ENCODE measurements at places on chromosomes 2 and 18. TPM values are rescaled to one million over a fixed set of nuclear protein-coding genes. Genes with fewer than 3 reads are reported as not detected.

GRCh38 chr2:148253685-148254084 is 232.8 kb downstream of the MBD5 start:
- H3K36me3 ChIP-seq: peaks cover 41% of the 10 kb centered on the region
- no peaks in the 10 kb centered on the region for H3K4me1 ChIP-seq
- H3K27me3 ChIP-seq: no peaks in the 10 kb centered on the region
- no peak overlapping the region for H3K4me3 ChIP-seq
- DNase-seq: no peak

- no peak for DNase-seq
- no peaks in the 10 kb centered on the region for H3K36me3 ChIP-seq
- H3K4me3 ChIP-seq: no peak overlapping the region
- no peaks in the 10 kb centered on the region for H3K27me3 ChIP-seq
These were observed 302.2 kb upstream of the MAP2 start for GRCh38 chr2:209121691-209122090.

DNA sequence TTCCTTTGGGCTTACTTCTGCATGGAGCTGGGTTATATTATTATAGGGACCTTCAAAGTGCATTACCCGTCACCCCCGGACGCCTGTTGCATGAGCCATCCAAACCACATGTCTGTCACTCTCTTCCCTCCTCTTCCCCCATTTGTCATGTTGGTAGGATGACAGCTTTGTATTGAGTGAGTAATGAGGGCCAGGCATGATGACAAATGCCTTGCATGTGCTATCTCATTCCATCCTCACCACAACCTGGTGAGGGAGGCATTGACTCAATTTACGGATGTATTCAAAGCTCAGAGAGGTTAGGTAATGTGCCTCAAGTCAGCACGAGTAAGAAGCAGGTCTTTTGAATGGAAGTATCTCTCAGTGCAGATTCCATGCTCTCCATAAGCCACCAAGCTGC is 510.5 kb upstream of the TNP1 start:
- H3K4me3 ChIP-seq: no peak overlapping the region
- H3K36me3 ChIP-seq: no peaks in the 10 kb centered on the region
- H3K27me3 ChIP-seq: no peaks in the 10 kb centered on the region
- DNase-seq: no peak
- H3K27ac ChIP-seq: no peak overlapping the region
- H3K4me1 ChIP-seq: no peaks in the 10 kb centered on the region

DNA sequence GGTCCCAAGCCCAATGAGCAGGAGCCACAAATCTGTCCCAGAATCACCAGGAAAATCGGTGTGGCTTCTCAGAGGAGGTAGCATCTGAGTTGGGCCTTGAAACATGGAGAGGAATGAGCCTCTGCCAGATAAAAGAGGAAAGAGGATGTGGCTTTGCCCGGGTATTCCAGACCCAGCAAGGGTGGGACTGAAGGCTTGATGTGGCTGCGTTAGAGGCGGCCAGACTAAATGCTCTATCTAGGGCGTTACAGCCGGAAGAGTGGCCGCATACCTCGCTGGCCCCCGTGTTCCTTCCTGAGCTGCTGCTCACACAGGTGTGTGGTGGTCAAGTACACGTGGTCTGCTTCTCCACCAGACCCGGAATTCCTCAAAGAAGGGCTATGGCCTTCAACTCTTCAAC is 33.9 kb upstream of the POMC start:
- peaks cover 24% of the 10 kb centered on the region for H3K4me1 ChIP-seq
- DNase-seq: peak; percentile 40
- peak overlapping the region; percentile 43 for H3K4me3 ChIP-seq
- no peaks in the 10 kb centered on the region for H3K27me3 ChIP-seq
- H3K36me3 ChIP-seq: no peaks in the 10 kb centered on the region
- peak overlapping the region; percentile 31 for H3K27ac ChIP-seq

DNA sequence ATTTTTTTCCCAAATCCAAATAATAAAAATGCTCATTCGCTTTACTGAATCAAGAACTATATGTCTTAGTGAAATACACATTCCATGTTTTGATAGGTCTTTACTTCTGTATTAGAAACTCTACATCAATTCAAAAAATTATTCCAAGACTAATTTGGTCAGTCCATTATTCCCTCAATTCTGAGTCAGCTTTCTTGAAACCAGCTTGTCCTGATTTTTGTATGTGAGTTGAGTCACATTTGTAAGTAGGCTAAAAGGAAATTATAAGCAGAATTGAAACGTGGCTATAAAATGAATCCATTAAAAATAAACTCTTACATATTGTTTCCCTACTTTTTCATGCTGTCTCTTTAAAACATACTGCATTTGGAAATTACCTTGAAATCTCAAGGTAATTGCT is 113.0 kb downstream of the DNER start:
- H3K4me3 ChIP-seq: no peak overlapping the region
- no peaks in the 10 kb centered on the region for H3K36me3 ChIP-seq
- H3K27ac ChIP-seq: no peak overlapping the region

DNA sequence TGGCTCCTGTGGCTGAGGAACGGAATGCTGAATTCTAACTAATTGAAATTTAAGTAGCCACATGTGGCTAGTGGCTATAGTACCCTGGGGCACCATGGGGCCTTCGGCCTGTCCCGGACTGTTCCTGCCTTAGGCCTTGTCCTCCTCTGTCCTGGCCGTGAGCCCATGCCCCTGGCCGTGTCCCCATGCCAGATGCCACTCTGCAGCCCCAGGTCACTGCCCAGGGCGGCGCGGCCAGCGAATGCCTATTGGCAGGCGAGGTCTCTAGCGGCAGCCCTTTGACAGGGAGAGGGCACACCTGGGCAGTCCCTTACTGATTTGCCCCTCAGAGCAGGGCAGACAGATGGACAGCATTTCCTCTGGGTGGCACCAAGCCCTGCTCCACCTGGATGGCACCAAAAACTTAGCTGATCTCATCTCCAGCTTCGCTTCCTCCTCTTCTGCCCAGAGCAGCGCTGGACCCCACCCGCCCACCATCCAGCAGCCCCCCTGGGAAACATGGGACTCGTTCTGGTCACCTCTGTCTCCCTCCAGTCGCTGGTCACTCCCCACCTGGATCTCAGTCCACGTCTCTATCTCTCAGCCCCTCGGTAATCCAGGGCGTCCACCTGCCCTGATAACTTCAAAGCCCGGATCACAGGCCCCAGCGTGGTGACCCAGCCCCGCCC is 1.1 kb upstream of the DGKD start:
- peak overlapping the region; percentile 94 for H3K4me3 ChIP-seq
- peaks cover 83% of the 10 kb centered on the region for H3K4me1 ChIP-seq

DNA sequence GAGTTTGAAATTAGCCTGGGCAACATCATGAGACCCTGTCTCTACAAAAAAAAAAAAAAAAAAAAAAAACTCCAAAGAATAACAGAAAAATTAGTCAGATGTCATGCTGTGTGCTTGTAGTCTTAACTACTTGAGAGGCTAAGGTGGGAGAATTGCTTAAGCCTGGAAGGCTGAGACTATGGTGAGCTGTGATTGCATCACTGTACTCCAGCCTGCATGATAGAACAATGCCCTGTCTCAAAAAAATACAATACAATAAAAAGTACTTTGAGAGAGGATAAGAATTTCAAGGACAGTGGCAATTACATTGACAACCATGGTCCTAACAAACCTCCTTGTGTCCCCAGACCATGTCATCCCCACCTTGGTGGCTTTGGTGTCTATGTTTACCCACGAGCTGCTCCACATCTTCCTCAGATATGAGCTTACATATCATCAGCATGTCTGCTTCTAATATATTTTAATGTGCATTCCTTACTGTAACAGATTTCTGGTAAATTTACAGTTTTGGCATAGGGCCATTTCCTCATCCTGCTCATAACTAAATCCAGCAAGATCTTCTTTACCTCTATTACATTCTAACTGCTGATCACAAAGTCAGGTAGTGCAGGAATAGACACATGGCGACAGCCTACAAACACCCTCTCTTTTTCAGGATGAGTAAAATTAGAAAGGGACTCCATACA is 437.7 kb upstream of the HNRNPA3 start:
- no peaks in the 10 kb centered on the region for H3K36me3 ChIP-seq
- DNase-seq: no peak
- H3K27me3 ChIP-seq: peaks cover 1% of the 10 kb centered on the region
- no peak overlapping the region for H3K4me3 ChIP-seq
- H3K4me1 ChIP-seq: no peaks in the 10 kb centered on the region

DNA sequence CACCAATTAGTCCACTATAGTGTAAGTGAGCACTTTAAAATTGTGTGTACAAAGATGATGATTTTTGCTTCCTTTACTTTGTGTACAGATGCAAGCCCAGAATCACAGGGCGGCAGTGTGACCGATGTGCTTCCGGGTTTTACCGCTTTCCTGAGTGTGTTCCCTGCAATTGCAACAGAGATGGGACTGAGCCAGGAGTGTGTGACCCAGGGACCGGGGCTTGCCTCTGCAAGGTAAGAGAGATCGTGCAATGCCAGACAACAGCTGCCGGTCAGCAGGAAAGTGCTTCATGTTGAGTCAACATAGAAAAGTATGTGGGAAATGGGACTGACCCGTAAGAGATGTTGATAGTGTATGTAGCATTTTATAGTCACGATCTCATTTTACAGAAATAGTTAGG is 156.8 kb upstream of the TTC39C start:
- no peak overlapping the region for H3K4me3 ChIP-seq
- H3K27me3 ChIP-seq: no peaks in the 10 kb centered on the region
- no peak for DNase-seq

DNA sequence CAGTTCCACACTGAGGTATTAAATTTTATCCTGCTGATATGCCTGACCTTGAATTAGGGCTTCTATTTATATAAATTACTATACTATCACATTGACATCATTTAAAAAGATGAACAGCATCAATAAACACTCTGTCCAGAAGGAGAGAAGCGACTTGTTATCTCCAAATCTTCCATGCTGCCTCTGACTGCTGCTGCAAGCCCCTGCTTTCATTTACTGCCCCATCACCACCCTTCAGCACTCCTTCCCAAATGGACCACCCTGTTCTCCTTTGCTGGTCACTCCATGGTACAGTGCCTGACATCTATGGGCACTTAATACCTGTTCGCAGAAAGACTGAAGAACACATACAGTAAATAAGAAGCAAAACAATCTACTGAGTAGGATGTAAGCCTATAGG is 48.1 kb downstream of the KLF7 start:
- peaks cover 42% of the 10 kb centered on the region for H3K4me1 ChIP-seq
- H3K27ac ChIP-seq: no peak overlapping the region
- H3K4me3 ChIP-seq: no peak overlapping the region
- peaks cover 9% of the 10 kb centered on the region for H3K36me3 ChIP-seq

DNA sequence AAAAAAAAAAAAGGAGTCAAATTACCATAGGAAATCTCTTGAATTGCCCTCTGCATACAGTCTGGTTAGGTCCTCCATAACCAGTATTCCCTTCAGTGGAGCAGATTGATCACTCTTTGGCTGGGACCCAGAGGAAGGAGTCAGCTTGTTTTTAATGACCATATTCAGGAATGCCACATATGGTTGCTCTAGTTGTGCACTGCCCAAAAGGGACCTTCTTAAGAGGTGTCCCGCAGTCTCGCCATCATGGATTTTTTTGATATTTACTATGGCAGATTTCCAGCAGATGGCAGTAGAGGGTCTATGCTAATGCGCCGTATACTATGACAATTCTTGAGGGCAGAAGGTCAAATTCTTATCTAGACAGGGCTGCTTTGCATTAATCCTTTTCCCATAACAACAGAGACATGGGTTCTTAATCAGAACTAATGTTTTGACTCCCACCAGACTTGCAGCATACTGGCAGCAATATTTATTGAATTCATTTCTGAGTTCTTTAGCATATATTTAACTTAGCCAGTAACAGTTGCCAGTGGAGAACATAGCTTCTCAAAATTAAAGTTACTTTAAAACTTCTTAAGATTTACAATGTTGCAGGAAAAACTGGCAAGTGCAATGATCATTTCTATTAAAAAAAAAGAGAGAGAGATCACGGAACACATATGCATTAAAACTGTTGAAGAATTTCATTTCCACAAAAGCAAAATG is 31.8 kb upstream of the INPP4A start:
- no peak overlapping the region for H3K4me3 ChIP-seq
- H3K27me3 ChIP-seq: no peaks in the 10 kb centered on the region
- H3K27ac ChIP-seq: peak overlapping the region; percentile 9
- H3K4me1 ChIP-seq: peaks cover 25% of the 10 kb centered on the region
- H3K36me3 ChIP-seq: no peaks in the 10 kb centered on the region
- DNase-seq: peak; percentile 18

DNA sequence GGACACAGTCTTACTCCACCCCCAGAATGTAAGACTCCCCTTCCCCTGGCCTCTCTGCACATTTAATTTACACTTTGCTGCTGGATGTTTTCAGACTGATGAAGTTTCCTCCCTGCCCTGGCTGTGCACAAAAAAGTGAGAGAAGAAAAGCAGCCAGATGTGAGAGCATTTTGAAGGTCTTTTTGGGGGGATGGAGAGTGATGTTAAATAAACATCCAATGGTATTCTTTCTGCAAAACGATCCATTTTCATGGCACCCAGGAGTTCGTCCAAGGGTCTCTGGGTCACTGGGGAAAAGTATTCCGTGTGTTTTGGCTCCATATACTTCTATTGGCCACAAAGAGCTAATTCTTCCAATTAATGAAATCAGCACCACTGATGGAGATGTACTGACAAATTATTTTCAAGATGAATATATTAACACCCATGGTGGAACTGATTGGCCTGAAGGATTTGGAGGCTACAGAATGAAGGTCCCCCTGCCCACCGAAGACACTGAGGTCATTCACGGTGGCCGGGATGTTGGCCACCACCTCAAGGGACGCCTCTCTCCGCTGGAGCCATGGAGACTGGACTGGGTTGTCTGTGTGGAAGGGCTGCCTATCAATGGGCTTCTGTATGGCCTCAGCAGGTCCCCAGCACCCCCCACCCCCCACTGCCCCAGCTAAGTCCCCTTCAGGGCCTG is 107.6 kb upstream of the PKDCC start:
- DNase-seq: no peak

DNA sequence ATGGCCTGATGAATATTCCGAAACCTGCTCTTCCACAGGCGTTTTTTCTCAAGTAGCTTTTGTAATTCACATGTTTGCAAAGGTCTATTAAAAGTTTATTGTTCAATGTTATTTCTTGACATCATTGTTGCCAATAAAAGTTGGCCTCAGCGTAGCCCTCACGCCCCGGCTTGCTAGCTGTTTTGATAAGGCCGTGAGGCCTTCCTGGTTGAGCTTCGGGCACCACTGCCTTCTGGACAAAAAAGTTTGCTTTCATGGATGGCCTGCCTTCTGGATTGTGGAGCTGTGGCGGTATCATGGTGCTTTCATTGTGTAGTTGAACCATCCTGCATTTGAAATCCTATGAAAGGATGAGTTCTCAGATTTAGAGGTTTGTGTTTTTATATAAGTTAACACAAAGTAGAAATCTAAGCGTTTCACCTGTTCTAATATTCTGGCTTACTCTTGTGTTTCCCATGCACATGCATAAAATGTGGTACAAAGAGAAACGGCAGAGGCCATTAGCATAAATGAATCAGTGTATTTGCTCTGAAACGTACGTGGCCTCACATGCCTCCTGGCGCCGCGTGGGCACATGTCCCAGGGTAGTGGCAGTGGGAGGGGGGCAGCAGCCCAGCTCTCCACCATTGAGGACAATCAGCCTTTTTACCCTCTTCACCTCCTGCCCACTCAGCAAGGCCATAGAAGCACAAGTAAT is 134.5 kb downstream of the NCK2 start:
- peaks cover 85% of the 10 kb centered on the region for H3K4me1 ChIP-seq
- no peak overlapping the region for H3K4me3 ChIP-seq
- H3K27ac ChIP-seq: peak overlapping the region; percentile 71
- no peak for DNase-seq
- peaks cover 79% of the 10 kb centered on the region for H3K36me3 ChIP-seq

CABLES1 gene
- 0.82 TPM for total RNA-seq

WDR54 gene
- total RNA-seq: 31.1 TPM

MGAT5 gene
- total RNA-seq: 61.1 TPM

MALL gene
- total RNA-seq: 0.88 TPM

ITGB6 gene
- total RNA-seq: not detected

RNU2-63P gene
- total RNA-seq: 3.5 TPM

LRRTM4 gene
- not detected for total RNA-seq

C2orf69 gene
- total RNA-seq: 14.4 TPM

ALK gene
- not detected for total RNA-seq

SUCLG1 gene
- total RNA-seq: 44.0 TPM

TBC1D8 gene
- total RNA-seq: 2.5 TPM

TYW5 gene
- 13.8 TPM for total RNA-seq
